ENCODE measurements at places on chromosomes 12 and 14.

DNA sequence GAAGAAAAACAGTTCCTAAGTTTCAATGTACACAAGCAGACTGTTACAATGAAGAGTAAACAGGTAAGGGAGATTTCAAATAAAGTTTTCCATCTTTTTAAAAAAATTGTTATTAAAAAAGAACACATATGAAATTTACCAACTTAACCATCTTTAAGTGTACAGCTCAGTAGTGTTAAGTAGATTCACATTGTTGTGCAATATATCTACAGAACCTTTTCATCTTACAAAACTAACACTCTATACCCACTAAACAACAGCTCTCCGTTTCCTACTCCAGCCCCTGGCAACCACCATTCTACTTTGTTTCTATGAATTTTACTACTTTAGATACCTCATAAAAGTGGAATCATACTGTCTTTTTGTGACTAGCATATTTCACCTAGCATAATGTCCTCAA, 139.5 kb downstream of the SLC25A21 start:
- DNase-seq, result no peak

DNA sequence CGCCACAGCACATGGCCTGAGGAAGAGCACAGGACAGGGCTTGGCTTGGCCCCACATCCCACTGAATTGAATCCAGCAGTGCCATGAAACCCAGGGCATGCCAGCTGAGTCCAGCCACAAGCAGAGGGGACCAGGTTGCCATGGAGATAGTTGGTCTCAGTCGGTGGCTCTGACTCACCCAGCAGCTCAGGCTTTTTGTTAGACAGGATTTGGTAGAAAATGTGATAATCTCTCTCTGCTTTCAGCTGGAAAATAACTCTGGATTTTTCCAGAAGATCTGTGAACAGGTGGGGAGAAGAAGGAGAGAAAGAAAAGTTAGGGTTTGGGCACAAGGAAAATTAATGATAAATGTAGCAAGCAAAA, 4.8 kb downstream of the MYH7 start:
- DNase-seq, result no peak

- no peak for DNase-seq
Measured at GRCh38 chr12:45509187-45509586, 220.3 kb upstream of the ARID2 start.

- no peak for DNase-seq
Measured at GRCh38 chr12:57146092-57146491, 1.3 kb downstream of the LRP1-AS start.

GRCh38 chr12:8712572-8712971, 14.8 kb downstream of the RIMKLB start:
- no peak for DNase-seq

GRCh38 chr12:47216150-47216677, 136.5 kb upstream of the AMIGO2 start:
- peak; percentile 92 for DNase-seq

Measured in OCI-LY7 (cell line).